NCI-H524 (cell line): ENCODE measurements at places on chromosomes 7 and 10.

- DNase-seq = no peak
Observed at GRCh38 chr7:48426966-48427555, 255.8 kb downstream of the ABCA13 start.

DNA sequence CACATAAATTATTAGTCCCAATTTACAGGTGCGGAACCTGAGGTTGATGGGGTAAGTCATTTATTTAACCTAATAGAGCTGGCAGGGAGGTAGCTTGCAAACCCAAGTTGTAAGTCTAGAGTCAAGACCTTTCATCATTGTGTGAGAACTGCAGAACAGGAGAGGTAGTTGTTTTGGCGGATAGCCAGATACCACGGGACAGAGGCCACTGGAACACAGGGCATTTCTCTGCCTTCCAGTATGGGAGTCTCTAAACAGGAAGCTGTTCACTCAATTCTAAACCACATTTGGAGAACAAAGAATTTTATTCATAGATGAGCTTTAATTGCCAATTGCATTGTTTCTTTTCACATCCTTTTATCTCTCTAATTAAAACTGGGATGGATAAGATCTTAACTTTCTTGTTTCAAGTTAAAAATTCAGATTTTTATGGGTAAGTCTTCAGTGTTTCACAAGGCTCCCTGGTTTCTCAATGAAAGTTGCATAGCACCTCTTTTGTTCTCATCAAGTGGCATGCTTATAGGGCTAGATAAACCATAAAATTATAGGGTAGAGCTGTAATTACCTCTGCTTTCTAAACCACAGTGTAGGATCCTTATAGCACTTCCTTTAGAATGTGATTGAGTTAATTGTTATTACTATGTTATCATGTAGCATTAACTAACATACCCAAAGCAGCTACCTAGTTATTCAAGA lies 489.0 kb downstream of the GATA3 start:
- DNase-seq = no peak

DNA sequence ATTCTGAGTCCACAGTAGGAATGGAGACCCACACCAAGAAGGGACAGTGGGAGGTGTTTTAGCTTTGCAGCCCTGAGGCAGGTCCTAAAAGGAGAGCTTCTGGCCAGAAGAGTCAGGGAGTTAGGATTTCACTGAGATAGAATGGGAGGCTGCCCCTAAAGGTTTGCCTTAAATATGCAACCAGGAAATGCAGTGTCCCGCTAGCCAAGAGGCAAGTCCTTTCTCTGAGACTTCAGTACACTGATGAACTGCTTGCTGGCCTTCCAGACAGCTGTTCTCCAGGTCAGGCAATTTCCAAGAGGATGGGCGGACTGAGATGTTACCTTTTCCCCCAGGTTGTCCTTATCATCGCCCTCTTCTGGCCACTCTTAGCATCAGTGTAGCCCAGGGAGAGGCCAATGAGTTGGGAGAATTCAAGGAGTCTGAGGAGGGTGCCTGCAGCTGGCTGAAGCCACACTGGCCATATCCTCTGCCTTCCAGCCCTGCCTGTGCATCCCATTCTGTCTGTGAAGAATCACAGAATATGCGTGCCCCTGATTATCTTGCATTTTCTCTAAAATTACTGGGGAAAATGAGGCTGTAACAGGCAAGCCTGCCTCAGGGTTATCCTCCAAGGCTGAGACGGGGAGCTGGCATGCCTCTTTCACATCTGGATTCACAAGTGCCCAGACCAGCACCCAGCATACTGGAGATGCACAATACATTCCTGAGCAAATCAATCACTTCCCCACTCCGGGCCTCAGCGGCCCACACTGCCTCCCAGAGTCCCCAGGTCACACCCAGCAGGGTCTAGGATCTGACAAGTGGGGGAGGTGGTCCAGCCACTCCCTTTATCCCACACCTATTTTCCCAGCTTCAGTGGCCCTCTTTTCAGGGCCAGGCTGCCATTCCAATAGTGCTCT lies 2.4 kb downstream of the TLL2 start:
- DNase-seq = peak; percentile 31

DNA sequence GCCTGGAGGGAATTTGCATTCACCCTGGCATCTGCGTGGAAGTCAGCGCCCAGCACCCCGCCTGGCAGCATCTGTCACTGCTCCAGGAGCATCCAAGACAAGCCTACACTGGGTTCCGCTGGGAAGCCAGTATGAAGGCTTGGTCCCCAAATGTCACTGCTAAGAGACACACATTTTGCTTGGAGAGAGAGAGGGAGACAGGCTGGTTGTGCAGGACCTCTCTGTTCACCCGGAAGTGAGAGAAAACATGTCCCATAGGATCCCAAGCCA lies 119.5 kb downstream of the SEC23IP start:
- DNase-seq = peak; percentile 16

- peak; percentile 12 for DNase-seq
Observed at GRCh38 chr10:18140149-18140956, at the start of gene CACNB2. Gene CACNB2 (plus strand): TSS chr10:18140424.

GRCh38 chr10:122273966-122274545 lies 3.0 kb downstream of the BTBD16 start:
- DNase-seq = no peak

GRCh38 chr10:84693006-84693405 lies 364.6 kb downstream of the CCSER2 start:
- DNase-seq = no peak

GRCh38 chr7:105677817-105678573 lies 96.7 kb upstream of the EFCAB10 start:
- DNase-seq = no peak

DNA sequence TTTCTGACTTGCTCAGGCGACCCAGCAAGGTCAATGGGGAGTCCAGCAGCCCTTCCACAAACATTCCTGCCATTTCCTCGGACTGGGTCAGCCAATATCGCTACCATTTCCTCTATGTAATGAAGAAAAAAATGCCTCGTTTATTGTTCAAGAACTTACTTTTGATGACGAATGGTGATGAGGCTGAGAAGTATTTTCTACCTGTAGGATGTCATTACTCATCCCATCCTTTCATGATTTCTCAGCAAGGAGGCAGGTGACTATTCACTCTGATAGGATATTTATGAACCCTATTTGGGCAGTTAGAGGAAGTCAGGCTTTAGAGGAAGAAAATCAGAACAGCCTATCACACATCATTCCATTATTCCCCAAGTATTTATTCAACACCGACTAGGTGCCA lies 178.6 kb downstream of the FANK1 start:
- no peak for DNase-seq

DNA sequence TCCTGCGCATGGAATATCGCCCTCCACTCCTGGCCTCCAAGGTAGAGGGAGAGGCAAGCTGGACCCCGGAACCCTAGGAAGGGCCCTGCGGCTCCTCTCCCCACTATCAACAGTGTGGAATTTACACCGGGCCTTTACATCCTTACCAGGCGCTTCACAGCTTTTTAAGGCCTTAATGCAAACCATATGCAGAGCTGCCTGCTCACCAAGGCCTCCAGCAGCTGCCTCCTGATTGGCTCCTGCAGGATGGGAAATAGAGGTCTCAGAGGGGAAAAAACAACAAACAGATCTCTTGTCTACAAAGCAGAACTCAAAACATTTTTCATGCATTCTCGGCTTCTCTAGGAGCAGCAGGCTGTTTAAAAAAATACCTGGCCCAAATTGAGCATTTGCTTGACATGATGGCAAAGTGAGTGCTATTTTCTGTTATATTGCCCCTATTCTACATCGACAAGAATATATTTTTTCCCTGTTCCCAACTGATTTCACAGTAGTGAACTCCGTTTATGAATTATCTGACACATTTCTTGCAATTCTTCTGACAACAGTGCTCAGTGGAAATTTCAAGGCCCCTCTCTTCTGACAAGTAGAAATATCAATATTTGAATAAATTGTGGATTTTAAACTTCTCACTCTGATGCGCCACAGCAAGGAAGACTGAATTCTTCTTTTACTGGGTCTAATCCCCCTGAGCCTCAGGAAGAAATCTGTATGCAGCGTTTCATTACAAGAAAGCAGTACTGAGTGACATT lies 51.7 kb downstream of the EBF3 start:
- DNase-seq = no peak

GRCh38 chr10:132698211-132698751 lies 87.7 kb downstream of the NKX6-2 start:
- DNase-seq = no peak
